ENCODE measurements at places on chromosomes 3 and 15.

DNA sequence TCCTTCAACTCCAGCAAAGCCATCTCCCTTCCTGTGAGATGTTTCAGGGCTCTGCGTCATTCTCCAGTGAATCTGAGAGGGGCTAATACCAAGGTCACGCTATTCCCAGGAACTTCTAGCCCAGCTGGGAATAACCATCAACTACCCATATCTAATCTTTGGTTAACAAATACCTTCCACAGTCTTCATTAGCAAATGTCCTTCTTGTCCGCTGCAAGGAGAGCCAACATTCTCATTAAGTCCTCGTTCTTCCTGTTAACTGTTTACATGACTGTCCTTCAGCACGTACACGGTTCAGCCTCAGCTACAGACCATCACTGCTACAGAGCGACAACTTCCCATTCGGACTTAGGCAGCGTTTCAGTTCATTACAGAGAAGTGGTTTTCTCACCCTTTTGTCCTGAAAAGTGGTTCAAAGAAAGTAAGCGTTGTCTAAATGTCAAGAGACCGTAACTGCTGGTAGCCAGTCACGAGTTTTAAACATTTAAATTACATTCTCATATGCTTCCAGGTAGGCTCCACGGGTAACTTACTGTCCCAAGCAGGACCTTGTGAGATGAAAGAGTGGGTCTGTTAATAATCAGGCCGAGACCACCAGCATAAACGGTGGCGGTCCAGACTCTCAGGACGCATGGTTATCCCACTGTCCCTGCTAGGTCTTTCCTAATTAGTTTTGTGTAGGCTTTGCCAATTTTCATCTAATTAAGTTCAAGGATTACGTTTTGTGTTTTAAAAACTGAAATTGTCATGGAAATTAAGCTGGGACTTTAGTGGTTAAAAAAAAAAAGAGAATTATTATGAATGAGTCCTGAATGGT lies 63.8 kb downstream of the CHSY1 start:
- DNase-seq, result no peak

DNA sequence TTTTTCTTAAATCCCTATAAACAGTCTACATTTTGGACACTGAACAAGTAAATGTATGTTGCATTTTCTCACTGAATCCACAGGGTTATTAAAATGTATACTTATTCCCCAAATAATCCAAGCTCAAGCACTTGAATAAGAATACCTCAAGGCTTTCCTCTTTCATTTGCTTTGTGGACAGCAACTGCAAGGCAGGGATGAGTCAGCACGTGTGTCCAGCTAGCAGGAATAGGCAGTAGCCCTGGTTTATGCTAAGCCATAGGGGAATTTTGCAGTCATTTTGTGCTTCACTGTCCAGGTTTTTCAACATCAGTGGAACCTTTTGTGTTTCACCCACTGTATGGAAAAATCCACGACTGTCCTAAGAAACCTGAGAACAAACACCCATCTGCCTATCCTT lies 96.7 kb upstream of the KCNMB2 start:
- no peak for DNase-seq

GRCh38 chr15:49530092-49530491 lies 90.5 kb downstream of the FAM227B start:
- no peak for DNase-seq

GRCh38 chr3:138985932-138986331 lies 20.1 kb downstream of the PRR23A start:
- DNase-seq, result no peak

- DNase-seq, result no peak
Measured at GRCh38 chr3:110789315-110789714, 282.3 kb upstream of the NECTIN3 start.

DNA sequence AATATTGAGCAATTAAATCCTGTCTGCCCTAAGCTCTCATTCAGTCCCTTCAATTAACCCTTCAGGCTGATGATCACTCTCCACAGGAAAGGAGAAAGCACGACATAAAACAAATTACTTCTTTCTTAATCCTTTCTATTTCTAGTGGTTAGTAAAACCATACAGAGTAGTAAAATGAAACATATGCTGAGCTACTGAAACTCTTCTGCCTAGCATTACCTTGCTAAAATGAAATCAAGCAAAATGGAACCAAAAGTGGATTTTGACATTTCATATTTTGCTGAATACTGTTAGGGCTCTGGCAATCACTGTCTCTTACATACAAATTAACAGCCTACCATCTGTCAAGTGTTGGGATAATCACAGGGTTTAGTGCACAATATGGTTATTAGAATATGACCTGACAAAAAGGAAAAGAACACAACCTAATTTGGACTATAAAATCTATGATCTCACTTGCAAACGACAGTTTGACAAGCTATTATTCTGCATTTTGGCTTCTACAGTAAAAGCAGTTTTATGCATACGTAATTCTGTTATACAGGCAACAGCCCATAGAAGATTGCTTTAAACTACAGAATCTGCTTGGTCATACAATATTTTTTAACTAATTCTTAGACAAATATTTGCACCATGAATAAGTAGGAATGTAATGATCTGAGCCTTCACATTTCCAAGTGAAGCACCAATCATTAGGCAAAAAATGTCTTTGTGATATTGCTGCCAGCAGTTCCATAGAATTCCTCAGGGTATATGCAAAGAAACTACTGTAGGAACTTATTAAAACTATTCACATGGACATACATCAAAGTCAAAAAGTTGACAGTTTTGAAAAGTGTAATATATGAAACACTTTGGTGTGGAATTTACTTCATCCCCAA lies 105.0 kb downstream of the FHIT start:
- DNase-seq, result no peak

- DNase-seq, result no peak
Measured at GRCh38 chr3:43581343-43581742, 40.5 kb downstream of the ANO10 start.

- no peak for DNase-seq
Measured at GRCh38 chr15:75203017-75203907, 1.6 kb downstream of the C15orf39 start.

DNA sequence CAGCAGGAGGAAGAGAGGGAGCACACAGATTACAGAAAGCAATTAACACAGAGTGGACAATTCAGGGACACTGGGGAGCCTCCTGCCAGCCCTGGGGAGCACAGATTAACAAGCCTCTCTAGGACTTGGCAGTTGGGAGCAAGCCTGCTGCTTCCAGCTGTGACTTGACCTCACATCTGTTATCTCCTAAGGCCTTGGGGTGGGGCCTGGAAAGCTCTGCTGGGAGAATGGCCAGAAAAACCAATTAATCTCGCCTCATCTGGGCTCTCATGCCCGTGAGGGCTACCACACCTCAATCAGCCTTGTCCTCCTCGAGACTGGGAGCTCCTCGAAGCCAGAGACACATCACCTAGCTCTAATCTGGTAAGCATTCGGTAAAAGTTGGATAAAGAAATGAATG lies 39.1 kb downstream of the SEMA5B start:
- no peak for DNase-seq

DNA sequence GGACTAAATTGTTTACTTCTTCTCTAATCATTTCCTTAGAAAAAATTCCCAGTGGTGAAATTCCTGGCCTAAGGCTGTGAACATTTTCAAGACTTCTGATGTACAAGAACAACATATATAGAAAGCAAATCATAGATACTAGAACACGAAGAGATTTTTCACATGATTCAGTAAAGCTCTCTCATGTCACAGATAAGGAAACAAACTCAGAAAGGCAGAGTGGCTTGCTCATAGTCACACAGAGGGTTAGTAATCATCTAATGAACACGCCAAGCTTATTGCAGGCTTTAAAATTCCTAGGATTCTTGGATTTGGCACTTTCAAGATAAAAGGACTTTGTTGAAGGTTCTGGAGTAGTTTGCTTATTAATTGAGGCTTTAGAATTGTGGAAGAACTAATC lies 26.2 kb downstream of the CRTAP start:
- no peak for DNase-seq
